HT1080 (cell line): ENCODE measurements at places on chromosomes 16 and 17.

DNA sequence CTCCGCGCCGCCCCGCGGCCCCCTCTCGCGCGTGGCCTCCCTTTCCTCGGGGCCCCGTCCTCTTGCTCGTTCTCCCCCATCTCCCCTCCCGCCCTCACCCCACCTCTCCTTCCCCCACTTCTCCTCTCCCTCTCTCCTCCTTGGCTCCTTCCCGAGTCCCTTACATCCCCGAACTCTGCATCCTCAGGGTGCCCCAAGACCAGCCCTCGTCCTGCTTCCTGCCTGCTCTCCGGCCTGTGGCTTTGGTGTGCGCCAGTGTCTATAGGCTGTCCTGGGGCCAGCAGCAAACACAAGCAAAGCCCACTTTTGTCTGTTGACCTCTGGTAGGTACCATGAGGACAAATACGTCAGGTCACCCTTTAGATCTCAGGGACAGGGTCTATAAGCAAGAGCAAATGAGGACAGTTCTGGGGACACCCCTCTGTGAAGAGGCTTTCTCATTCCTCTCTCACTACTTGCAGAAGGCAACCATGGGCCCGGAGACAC, 284 bp upstream of the COPZ2 start:
- DNase-seq = no peak

- DNase-seq = peak; percentile 47
Observed at GRCh38 chr16:84503751-84504395, 586 bp downstream of the MEAK7 start.

- DNase-seq = peak; percentile 98
Observed at GRCh38 chr17:78883533-78884131, 19.4 kb downstream of the CEP295NL start.

DNA sequence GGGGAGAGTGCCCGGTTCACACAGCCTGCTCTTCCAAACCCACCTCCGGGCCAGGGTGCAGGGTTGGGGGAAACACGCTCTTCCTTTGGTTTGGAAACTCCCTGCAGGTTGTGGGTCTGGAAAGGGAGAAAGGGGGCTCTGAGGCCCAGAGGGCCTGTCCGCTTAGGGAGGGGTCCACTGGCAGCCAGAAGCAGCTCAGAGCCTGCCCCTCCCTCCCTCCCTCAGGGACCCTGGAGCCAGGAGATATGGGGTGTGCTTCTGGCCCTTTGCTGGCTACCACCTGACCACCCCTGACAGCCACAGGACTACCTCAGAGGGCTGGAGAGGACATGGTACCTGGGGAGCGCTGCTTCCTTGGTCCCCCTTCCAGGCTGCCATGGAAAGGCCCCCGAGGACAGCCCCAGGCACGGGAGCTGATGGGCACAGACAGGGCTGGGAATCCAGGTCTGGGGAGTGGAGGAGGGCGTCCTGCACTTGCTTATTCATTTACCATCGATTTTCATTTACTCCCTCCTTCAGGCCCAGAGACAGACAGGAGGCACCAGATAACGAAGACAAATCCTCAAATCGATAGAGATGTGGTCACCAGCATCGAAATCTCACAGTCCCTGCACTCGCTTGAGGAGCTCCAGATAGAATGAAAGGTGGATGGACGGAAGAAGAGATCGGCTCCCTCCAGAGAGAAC, 48.4 kb upstream of the DOC2B start:
- no peak for DNase-seq

DNA sequence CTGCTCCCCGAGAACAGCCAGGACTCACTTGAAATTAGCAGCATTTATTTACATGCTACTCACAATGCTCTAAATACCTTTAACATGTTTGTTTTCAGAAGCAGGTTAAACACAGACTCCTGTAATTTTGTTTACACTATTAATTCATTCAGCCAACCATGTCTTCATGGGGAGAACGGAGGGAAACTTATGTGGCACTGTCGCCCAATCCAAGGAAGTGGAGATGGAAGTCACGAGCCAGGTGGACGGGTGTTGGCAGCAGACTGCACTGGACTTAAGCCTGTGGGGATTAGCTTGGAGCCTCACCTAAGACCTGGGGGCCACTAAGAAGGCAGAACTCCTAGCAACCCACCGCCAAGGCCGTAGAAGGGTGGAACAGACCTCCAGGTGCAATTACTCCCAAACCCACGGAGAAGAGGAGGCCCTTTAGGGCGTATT, 8.8 kb upstream of the GFAP start:
- no peak for DNase-seq

- DNase-seq = no peak
Observed at GRCh38 chr16:72013389-72013788, 4.8 kb downstream of the DHODH start.

- peak; percentile 28 for DNase-seq
Observed at GRCh38 chr16:48075398-48075797, 80.4 kb downstream of the ABCC12 start.

DNA sequence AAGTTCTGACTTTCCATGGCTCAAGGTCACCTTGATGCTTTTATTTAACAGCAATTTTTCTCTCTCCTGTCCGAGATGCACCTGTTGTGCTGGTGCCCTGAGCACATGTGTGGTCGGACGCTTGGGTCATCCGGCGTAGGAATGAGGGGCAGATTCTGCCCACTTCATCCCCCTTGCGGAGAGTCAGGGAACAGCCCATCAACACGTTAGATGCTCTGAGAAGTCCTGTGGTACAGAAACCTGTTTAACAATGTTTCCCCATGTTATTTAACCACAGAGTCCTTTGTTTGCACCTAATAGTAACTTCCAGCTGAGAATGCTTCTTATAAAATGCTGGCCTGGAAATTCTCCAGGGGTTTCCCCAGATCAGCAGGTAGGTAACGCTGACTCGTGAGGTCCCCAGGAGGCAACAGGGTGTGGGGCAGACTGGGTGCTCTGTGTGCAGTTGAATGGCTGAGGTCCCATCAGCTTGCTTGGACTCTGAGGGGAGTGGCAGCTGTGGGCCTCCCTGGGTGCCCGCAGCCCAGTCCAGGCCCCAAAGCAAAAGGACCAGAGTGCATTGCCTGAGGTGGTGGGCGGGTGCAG, 17.8 kb downstream of the DOC2B start:
- no peak for DNase-seq

DNA sequence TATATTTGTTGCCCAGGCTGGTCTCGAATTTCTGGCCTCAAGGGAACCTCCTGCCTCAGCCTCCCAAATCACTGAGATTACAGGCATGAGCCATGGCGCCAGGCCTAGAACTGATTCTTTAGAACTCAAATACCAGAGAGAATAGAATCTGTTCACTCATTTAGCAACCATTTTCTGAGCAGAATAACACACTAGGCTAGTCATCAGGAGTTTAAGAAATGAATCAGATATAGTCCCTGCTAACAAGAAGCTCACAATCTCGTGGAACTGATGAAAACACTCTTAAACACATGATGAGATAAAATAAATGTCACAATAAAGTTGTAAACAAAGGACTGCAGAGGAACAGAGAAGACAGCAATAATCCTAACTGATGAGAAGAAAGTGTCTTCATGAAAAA, 55.8 kb upstream of the ADCY9 start:
- DNase-seq = no peak

GRCh38 chr17:27980043-27980442, 62.4 kb upstream of the NLK start:
- DNase-seq = peak; percentile 98

GRCh38 chr17:41717408-41718286, 5.5 kb downstream of the GAST start:
- peak; percentile 63 for DNase-seq
